ENCODE measurements at places on chromosomes 2 and 18.

DNA sequence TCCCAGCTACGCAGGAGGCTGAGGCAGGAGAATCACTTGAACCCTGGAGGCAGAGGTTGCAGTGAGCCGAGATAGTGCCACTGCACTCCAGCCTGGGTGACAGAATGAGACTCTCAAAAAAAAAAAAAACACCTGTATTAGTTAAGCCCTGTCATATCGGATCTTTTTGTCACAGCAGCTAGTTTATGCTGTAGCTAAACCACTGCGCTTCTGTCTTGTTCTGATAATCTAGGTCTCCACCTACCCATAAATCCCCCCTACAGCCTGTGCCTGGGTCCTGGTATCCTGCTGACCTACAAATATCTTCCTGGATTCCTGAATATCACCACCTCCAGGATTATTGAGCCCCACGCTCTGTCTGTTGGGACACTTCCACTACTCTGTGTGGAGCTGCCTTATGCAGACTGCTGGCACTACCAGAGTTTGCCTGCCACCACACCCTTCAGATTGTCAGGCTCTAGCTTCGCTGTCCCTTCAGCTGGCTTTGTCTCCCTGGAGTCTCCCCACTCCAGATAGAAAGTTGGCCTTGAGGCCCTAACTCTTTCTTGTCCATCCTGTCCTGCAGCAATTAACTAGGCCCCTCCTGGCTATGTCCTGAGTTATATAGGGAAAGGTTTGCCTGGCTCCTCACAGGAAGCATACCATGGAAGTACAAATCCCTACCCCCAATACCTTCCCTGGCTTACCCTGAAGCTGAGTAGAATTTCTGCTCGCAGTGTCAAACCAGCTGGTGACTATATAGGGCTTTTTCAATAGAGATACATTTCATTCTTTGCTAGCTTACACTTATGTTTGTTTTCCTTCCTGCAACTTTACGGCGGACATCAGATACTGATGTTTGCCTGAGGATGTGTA lies 136.0 kb upstream of the SERTAD2 start:
- no peak for DNase-seq

GRCh38 chr2:86416146-86416545 lies 25.0 kb upstream of the KDM3A start:
- no peak for DNase-seq

DNA sequence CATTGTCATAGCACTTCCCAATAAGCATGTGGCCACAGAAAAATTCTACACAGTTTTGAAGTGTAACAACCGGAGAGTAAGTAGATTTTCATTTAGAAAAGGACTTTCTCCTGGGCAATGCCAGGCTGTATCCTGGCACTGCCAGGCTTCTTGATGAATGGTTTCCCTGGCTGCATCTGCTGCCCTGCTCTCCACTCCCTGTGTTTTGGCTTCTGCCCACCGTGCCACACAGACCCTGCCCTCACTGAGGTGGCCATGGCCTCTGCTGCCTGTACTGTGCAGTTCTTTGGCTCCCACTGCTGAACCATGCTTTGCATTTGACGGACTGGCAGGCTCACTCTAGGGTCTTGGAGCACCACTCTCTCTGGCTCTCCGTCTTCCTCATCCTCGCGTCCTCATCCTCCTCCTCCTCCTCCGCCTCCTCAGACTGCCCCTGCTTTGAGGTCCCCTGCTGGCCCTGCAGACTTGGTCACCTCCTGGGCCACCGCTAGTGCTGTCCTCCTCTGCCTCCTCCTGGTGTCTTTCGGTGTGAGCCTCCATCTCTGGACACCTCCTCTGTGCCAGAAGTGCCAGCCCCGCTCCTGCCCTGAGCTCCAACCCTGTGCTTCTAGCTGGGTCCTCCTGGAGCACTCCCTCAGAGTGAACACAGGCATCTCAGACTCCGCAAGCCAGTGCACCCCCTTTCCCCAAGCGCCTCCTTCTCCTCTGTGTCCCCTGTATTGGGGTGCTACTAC lies 45.9 kb upstream of the CNGA3 start:
- no peak for DNase-seq

DNA sequence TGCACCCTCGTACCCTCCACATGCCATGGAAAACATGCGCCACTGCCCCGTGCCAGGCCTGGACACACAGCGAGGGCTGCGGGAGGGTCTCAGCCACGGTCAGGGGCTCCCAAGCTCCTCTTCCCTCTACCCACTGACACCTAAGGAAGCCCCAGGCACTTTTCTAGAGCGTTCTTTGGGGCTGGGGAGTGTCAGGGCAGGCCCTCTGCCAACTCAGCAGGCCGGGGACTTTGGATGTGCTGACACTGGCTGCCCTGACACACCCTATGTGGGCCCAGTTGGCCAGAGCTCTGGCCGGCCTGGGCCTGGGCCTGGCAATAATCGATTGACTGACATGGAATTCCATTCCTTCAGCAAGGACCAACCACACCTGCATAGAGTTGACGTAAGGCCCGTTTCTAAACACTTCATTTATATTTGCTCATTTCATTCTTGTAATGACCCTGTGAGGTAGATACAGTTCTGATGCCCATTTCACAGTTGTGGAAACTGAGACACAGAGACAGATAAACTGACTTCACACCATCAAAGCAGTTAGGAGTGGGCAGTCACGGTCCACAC lies 70.5 kb downstream of the ZFP36L2 start:
- no peak for DNase-seq

GRCh38 chr2:199216253-199216652 lies 241.5 kb downstream of the SATB2 start:
- no peak for DNase-seq

Data from T-helper 9 cell (primary cell).